ENCODE measurements at places on chromosomes 6 and 20. TPM values are rescaled to one million over a fixed set of nuclear protein-coding genes. Genes with fewer than 3 reads are reported as not detected.

DNA sequence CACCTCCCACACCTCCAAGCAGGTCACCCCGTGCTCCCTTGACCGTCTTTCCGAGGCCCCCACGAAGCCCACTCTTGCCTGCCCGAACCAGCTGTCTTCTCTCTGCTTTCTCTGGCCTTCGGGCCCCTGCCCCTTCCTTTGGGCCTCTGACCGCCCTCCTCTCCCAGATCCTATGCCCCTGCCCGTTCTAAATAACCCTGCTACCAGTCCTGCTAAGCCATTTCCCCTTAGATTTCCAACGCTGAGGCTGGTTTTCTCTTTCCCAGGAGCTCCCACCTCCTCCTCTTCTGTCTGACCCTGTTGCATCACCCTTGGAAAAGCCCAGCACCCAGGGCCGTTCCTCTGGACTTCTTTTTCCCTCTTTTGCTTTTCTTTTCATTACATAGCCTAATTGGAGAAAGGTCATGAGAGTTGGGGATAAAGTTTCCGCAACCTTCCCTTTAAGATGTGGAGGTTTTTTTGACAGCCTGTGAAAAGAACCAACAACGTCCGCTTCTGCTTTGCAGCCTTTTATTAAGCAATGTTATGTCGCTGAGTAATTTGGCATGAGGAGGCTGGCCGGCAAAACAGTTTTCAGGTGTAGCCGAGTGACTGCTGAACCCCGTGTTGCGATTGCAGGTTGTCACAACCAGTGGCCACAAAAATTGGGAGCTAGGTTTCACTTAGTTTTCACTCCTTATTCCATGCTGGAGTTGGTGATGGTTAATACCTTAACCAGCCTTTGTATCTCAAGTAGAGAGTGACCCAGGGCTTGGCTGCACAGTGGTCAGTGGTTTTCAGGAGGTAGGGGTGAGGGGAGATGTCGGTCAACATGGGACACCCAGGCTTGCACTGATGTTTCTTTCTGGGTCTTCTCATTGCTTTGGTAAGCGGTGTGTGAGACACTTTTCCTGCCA lies 970 bp downstream of the BLTP3A start:
- DNase-seq: peak; percentile 15

DNA sequence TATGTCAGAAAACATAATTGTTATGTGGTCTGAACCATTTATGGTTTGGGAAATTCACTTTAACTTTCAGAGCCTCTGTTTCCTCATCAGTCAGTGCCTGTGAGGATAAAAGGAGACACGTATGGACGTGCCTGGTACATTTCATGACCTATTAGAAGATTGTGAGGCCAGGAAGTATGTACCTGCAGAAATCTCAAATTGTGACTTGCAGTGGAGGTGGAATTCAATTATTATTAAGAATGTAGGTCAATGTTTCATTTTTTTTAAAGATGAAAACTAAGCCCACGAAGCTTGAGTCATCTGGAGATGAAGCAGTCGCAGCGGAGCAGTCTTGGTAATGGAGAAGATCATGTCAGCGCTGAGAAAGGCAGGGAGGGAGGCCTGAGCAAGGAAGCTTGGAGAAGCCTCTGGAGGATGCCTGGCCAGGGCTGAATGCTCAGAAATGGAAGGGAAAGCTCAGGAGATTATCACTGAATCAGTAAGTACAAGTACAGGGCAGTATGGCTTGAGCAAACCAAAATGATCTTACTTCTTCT lies 3.9 kb upstream of the DSE start:
- DNase-seq: no peak

DNA sequence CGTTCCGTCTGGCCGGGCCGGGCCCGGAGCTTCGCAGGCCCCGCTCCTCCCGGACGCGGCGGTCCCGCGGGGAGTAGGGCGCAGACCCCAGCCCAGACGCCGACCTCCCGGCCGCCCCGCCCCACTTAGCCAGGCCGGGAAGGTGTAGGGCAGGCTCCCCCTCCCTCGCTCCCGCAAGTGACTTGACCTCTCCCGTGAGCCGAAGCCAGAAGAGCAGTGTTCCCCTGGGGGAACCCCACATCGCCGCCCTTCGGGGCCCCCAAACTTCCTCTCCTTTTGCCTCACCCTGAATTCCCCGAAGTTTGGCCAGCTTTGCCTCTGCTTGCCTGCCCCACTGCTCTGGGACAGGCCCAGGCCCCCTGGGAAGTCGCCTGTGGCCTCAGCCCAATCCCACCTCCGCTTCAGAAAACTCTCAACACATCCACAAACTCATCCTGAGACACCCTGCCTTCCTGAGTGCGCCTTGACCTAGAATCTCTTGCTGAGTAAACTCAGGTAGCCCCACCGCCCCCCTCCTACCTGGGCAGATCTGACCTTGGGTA lies 524 bp upstream of the NOL4L start:
- DNase-seq: no peak

GRCh38 chr6:68657374-68658139 lies 22.5 kb downstream of the ADGRB3 start:
- DNase-seq: no peak

- DNase-seq: no peak
Observed at GRCh38 chr20:47125758-47126591, 230.5 kb downstream of the ZMYND8 start.

GRCh38 chr6:20711518-20711917 lies 177.3 kb downstream of the CDKAL1 start:
- DNase-seq: no peak

DNA sequence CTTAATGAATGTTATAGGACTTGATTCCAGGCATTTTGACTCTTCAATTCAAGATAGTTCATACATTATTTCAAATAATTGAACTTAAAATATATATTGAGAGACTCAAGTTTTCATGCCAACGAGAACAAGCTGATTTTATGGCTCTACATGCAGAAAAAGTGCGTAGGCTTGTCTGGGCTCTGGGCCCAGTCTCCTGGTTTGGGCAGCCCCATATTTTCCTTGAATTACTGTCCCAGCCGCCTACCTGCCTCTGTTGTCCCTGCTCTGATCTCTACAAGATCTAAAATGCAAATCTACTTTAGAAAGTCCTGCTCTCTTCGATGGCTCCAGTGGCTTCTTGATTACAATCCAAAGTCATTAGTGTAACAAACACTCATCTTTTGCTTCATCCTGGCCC lies 537.4 kb upstream of the CHD6 start:
- no peak for DNase-seq

Gene ERMARD
- 11.6 TPM for polyA plus RNA-seq

Gene MUC22
- polyA plus RNA-seq: not detected

- no peak for DNase-seq
Observed at GRCh38 chr6:84123186-84123585, 89.6 kb downstream of the MRAP2 start.

Data from immature natural killer cell (primary cell).